ENCODE measurements at places on chromosomes 1 and 21.

DNA sequence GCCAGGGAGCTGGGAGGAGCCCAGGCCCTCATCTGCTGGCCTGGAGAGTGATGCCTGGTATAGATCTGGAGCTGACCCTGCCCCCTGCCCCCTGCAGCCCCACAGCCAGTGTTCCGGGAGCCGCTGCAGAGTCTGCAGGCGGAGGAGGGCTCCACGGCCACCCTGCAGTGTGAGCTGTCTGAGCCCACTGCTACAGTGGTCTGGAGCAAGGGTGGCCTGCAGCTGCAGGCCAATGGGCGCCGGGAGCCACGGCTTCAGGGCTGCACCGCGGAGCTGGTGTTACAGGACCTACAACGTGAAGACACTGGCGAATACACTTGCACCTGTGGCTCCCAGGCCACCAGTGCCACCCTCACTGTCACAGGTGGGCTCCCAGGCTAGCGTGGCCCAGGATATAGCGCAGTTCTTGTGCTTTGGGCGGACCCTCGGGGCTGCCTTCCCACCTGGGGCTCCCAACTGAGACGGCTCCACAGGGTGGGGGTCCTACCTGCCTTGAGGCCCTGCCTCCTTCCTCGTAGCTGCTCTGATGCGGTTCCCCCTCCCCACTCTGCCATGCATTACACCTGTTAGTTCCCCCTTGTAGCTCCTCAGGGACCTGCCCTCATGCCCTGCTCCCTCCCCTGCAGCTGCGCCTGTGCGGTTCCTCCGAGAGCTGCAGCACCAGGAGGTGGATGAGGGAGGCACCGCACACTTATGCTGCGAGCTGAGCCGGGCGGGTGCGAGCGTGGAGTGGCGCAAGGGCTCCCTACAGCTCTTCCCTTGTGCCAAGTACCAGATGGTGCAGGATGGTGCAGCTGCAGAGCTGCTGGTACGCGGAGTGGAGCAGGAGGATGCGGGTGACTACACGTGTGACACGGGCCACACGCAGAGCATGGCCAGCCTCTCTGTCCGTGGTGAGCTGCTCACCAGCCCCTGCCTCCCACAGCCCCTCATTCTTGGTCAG, 98.7 kb downstream of the OBSCN start:
- no peak for DNase-seq

GRCh38 chr21:42534421-42535378, 21.0 kb downstream of the SLC37A1 start:
- DNase-seq = no peak

DNA sequence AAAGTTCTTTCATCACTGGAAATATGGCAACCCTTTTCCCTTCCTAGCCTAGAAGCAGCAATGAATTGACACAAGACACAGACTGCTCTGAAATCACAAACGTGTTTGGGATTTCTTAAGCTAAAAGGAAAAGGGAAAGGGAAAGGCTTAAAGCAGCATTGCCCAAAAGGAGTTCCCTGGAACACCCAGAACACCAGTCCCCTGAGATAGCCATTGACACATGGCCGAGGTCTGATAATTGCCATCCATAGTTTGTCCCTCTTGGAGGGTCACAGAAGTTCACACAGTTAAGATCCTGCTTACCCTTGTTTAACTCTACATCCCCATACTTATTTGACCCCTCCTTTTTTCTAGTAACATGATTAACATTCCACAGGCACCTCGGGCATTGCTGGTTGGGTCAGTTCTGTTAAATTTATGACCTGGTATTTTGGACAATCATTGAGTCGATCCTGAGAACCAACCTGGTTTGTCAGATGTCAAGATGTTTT, 72.9 kb downstream of the ZNF281 start:
- no peak for DNase-seq

DNA sequence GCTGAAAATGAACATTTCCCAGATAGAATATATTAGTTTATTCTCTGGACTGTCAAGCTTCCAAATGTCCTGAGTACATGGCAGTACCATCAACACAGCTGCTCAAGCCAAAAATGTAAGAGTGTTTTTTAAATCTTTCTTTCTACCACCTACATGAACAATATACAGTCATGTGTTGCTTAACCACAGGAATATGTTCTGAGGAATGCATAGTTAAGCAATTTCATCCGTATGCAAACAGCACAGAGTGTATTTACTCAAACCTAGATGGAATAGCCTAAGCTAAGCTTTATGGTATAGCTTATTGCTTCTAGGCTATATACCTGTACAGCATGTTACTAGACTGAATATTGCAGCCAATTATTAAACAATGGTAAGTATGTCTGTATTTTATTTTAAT, 561.9 kb upstream of the ADGRL4 start:
- no peak for DNase-seq

GRCh38 chr1:222229672-222230312, 318.1 kb downstream of the HHIPL2 start:
- DNase-seq = no peak

DNA sequence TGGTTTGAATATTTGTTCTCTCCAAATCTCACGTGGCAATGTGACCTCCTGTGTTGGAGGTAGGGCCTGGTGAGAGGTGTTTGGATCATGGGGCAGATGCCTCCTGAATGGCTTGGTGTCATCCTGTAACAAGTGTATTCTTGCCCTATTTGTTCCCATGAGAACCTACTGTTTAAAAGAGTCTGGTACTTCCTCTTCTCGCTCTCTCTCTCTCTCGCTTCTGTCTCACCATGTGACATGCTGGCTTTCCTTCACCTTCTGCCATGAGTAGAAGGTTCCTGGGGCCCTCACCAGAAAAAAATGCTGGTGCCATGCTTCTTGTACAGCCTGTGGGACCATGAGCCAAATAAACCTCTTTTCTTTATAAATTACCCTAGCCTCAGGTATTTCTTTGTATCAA, 8.4 kb upstream of the PAXBP1 start:
- DNase-seq = no peak

- no peak for DNase-seq
These were observed 14.1 kb downstream of the DPYD start for GRCh38 chr1:97906567-97907241.

Measured in anterior cingulate cortex (tissue), 58 donors.